ENCODE measurements at places on chromosomes 11 and 22.

- no peak for DNase-seq
These were observed 175.2 kb downstream of the WNT11 start for GRCh38 chr11:76030968-76031590.

DNA sequence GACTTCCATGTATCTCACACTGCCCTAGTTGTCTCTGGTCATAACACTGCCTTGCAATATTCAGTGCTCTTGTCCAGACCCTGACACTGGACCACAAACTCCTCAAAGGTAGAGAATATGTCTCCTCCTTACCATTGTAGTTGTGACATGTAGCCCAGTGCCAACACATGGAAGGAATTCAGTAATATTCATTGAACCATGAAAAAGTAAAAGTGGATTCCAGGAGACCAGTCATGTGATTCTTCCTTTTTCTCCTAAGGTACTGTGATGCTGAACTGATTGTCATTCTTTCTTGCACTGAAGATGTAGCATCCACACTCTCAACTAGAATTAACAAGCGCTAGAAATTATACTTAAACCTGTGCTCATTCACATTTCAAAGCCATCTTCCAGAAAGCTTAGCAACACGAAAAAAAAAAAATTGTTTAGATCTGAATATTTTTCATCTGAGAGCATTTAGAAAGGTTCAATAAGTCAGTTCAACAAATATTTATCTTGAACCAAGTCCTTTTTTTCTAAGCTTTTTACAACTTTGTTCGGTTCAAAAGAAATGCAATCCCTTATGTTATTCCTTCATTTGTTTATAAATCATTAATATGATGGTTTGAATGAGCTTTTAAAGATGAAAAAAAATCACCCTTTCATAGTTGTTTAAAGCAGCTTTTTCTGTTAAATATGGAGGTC, 224.7 kb upstream of the BLID start:
- no peak for DNase-seq

GRCh38 chr11:61082931-61083531, 19.3 kb upstream of the CD5 start:
- no peak for DNase-seq

- peak; percentile 43 for DNase-seq
These were observed 9.6 kb downstream of the REXO2 start for GRCh38 chr11:114448749-114449482.

GRCh38 chr11:47863189-47863897, 15.2 kb upstream of the NUP160 start:
- DNase-seq: peak; percentile 91

Measured in HCEC 1CT (cell line).